ENCODE measurements at places on chromosomes 1 and 21. TPM values are rescaled to one million over a fixed set of nuclear protein-coding genes. Genes with fewer than 3 reads are reported as not detected.

CRYAA gene
- not detected for total RNA-seq

SPRR4 gene
- not detected for total RNA-seq

BRDT gene
- total RNA-seq, result not detected

RUNX3 gene
- not detected for total RNA-seq

- no peak for DNase-seq
Observed at GRCh38 chr1:243413431-243414151, 157.8 kb downstream of the SDCCAG8 start.

FOXD3 gene
- not detected for total RNA-seq

DNA sequence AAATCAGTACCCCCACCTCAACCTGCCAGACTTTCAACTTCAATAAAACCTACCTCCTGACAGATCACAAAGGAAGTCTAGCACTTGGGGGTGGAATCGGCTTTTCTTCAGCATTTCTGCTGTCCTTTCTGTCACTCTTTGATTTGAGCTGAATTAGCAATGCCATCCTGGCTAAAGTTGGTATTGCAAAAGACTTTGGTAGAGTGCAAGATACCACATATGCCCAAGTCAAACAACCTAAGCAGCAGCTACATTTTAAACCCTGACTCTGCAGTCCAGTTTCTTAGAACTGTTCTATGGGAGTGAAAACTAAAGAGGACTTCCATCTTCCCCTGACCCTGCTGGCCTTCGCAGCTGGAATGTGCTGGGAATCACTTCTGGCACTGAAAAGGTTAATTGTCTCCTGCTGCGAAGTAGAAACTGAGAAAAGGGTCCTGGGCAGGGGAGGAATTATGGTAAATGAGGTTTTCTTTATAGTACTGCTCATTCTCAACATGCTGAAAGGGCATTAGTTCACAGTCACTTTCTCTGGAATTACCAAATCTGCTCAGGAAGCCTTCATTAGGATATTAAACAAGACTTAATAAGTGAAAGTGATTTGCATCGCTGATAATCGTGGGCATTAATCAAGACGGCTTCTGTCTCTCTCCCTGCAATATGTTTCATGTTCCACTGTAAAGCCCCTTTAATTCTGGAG lies 126.2 kb upstream of the SMYD2 start:
- no peak for DNase-seq

GRCh38 chr1:37478451-37478881 lies 4.1 kb downstream of the ZC3H12A start:
- DNase-seq, result peak; percentile 40

GRCh38 chr1:150165622-150166612 lies 16.2 kb downstream of the PLEKHO1 start:
- peak; percentile 54 for DNase-seq

- peak; percentile 78 for DNase-seq
Observed at GRCh38 chr1:64019818-64020217, 183.6 kb upstream of the UBE2U start.

RIMKLA gene
- 0.09 TPM for total RNA-seq

GRCh38 chr1:214123061-214123784 lies 135.4 kb downstream of the PROX1 start:
- DNase-seq, result peak; percentile 72

DNA sequence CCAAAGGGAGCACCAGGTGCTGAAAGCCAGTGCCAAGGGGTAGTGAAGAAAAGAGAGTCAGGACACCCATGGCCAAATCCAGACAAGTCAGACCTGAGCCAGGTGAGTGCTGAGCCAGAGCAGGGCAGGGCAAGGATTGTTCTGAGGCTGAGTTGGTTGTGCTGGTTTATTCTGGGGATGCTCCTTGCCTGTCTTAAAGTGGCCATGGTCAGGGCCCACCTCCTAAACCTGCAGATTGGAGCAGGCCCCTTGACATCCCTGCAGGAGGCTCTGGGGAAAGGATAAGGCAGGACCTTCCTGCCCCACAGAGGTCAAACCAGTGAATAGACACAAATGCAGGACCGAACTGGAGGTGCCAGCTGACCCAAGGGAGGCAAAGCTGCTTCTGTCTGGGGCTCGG lies 138.4 kb downstream of the HIVEP3 start:
- no peak for DNase-seq

- DNase-seq, result no peak
Observed at GRCh38 chr1:88433556-88433955, 250.5 kb upstream of the PKN2 start.

FOXO6 gene
- total RNA-seq, result not detected

- no peak for DNase-seq
Observed at GRCh38 chr1:84006591-84006990, 7.7 kb upstream of the TTLL7 start.

- no peak for DNase-seq
Observed at GRCh38 chr1:161070761-161071160, 1.1 kb upstream of the ARHGAP30 start.

DNA sequence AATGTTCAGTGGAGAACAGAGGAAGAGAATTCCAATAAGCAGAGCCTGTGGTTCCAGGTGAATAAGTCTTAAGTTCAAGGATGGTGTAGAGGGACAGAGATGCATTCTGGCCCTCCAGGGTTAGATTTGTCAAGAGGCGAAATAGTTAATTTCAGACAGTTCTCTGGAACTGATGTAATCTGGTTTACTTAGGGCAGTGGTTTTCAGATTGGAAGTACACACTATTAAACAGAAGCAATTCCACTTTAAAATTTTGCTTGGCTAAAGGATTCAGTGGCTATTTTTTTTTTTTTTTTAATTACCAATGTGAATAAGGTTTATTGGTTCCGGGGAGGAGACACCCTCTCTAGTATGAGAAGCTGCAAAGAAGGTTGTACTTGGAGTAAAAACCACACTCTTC lies 25.3 kb upstream of the MYOCOS start:
- DNase-seq, result no peak

MYOM3 gene
- not detected for total RNA-seq

GPR3 gene
- total RNA-seq, result not detected

- DNase-seq, result no peak
Observed at GRCh38 chr1:81437649-81438048, 363.1 kb upstream of the ADGRL2 start.

GRCh38 chr1:39229504-39229903 lies 25.0 kb downstream of the MACF1 start:
- no peak for DNase-seq

DNA sequence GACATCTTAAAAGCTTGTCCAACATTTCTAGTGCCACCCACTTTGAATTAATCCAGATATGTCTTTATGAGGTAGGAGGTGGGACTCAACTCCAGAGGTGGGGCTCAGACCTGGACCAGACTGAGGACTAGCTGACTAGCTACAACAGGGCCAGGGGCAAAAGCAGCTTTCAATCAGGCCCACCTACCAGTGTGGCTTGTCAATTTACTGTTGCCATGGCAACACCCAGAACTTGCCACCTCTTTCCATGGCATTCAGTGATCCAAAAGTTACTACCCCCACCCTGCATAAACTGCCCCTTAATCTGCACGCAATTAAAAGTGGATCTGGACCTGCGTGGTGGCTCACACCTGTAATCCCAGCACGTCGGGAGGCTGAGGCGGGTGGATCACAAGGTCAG lies 113.2 kb upstream of the KAZN start:
- DNase-seq, result no peak

GRCh38 chr1:72288886-72289285 lies 6.5 kb upstream of the NEGR1 start:
- no peak for DNase-seq

DNA sequence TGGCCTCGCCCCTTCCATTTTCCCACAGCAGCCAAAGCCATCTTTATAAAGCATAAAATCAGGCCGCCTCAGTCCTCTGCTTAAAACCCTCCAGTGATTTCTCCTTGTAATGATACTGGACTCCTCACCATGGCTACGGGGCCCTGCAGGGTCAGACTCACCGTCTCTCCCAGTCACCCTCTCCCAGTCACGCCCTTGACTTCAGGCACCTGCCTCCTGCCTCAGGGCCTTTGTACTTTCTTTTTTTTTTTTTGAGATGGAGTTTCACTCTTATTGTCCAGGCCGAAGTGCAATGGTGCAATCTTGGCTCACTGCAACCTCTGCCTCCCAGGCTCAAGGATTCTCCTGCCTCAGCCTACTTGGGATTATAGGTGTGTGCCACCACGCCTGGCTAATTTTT lies 47.8 kb downstream of the PIK3CD start:
- no peak for DNase-seq

- no peak for DNase-seq
Observed at GRCh38 chr1:6861075-6861724, 75.9 kb downstream of the CAMTA1 start.

GJA9 gene
- 0.09 TPM for total RNA-seq

DNA sequence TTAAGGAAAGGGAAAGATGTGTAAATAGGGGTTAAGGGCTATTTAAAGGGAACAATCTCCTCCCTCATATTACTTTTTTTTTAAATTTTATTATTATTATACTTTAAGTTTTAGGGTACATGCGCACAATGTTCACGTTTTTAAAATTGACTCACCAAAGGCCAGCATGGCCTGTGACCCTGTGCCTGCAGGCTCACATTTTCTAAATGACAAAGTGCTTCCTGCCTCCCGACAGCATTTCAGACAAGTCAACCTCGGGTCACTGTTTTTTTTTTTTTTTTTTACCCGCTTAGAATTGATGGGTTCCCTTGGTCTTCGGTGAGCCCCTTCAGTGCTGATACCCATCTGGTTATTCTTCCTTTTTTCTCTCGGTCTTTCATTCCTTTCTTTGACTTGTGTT lies 70.4 kb upstream of the SCAF4 start:
- DNase-seq, result no peak

- DNase-seq, result no peak
Observed at GRCh38 chr1:156488566-156489165, 11.9 kb downstream of the MEF2D start.

GRCh38 chr1:18989176-18989799 lies 32.8 kb upstream of the IFFO2 start:
- DNase-seq, result no peak

- peak; percentile 53 for DNase-seq
Observed at GRCh38 chr1:30929135-30929889, 20.8 kb upstream of the SDC3 start.

F5 gene
- 0.16 TPM for total RNA-seq

DMRTA2 gene
- 0.18 TPM for total RNA-seq

DNA sequence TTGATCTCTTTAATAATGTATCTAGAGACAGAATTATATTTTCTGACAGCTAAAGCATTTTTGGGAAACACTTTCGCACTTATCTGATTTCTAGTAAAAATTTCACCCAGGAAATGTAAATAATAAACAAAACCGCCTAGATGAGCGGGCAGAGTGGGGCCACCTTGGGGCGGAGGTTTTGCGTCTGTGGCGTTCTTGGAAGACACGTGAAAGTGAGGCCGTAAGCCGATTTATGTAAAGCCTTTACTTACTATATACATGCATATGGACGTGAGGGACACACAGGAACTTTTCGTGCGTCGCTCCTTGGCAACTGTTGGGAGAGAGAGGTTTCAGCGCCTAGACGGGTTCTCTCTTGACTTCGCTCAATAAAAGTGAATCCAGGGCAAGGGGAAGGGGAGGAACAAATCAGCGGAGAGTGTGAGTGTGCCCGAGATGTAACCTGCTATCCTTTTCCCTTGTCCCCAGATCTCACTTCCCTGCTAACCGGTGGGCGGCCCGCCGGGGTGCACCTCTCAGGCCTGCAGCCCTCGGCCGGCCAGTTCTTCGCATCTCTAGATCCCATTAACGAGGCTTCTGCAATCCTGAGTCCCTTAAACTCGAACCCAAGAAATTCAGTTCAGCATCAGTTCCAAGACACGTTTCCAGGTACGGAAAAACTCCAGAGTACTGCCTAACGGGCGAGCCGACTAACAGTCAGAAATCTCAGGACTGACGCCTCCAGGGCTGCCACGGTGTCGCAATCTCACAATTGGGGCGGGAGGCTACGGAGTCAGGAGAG lies 1.7 kb downstream of the HLX start:
- peak; percentile 77 for DNase-seq

- DNase-seq, result peak; percentile 56
Observed at GRCh38 chr1:245682638-245683628, 528.1 kb downstream of the KIF26B start.

DNA sequence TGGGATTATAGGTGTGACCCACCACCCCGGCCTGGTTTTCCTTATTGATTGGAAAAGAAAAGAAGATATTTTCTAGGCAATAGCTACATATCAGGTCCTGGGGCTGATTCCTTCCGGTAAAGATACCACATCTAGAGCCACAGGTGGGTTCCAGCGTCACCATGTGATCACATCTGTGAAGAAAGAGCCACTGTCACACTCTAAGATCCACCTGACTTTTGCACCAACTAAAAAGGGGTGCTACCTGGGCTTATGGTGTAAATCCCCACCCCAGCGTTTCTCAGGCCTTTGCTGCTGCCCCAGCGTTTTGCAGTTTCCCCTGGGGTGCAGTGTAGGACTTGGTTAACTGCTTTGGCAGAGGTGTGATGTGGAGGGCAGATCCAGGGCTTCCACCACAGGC lies 22.3 kb upstream of the PDE9A start:
- no peak for DNase-seq

AKR7A3 gene
- total RNA-seq, result 0.36 TPM

DNA sequence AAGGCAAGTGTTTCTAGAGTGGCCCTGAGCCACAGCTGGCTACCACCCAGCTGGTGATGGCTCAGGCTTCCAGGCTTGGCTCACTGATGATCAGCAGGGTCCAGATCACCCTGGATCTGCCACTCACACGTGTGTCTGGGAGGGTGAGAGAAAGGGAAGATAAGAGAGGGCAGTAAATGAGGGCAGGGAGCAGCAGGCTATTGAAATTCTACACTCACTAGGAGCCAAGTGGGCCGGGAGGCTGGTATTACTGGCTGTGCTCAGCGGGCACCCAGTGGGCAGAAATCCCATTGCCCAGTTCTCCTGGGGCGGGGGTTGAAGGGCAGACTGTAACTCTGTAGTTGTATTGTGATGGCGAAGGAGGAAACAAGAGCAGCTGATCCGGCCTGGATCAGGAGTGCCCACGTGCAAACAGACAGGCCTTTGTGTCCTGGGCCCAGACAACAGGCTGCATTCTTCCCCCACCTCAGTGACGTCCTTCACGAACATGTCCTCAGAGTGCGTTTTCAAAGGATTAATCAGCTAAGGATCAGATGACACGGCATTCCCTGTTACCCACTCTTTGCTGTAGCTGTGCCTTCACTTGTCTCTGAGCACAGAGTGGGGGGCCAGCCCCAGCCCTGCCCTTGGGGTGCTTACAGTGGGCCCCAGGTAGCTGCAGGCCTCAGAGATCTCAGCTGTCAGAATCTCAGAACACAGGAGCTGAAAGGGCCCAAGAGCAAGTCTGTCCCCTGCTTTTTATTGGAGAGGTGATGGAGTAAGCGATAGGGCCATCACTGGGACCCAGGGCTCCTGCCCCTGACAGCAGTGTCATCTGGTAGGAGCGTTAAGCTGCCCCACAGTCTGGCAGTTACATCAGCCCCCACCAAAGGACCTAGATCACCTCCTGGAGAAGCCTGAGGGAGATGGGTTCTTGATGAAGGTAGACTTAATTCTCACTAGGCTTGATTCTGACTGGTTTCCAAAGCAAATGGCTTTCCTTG lies 60.5 kb downstream of the ATP1A1 start:
- no peak for DNase-seq

DNA sequence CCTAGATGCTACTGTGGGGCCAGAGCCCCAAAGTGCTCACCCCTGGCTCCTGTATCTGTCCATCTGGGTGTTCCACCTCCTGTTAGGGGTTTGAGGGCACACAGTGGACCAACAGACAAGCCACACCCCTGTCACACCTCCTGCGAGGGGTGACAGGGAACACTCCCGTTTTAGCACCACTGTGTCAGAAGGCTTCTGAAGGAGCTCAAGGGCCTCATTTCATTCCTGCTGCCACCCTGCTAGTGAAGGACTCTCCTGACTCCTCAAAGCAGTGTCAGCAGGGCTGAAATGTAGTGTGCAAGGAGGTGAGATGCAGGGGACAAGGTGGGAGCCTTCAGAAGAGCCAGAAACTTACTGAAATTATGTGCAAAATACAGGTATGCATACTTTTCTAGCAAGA lies 174.6 kb downstream of the GPATCH2 start:
- no peak for DNase-seq

- DNase-seq, result no peak
Observed at GRCh38 chr1:40980068-40980452, 564 bp downstream of the CTPS1 start.

FCGR3A gene
- not detected for total RNA-seq

Measured in fibroblast of the aortic adventitia (primary cell).